ENCODE measurements at places on chromosomes 1 and 21.

- DNase-seq: no peak
Measured at GRCh38 chr1:230215529-230215928, 148.5 kb downstream of the GALNT2 start.

- DNase-seq: no peak
Measured at GRCh38 chr1:46492871-46493270, 3.2 kb downstream of the DMBX1 start.

DNA sequence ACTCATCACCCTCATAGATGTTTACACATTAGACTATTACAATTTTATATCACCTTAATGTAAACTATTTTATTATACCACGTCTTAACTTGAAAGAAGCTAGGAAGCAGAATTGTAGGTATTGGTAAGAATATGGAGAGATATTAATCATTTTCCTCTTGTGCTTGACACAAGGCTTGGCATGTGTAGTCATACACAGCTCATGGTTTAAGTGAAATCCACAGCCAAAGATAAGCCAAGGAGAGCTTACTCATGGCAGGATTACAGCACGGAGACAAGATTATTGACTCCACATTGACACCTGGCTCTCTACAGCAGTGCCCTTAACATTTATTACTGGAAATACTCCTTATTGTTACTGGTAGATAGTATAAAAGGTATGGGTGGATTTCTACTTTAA, 68.4 kb upstream of the ADGRL4 start:
- no peak for DNase-seq

- DNase-seq: no peak
Measured at GRCh38 chr1:12472798-12473551, 145.0 kb downstream of the DHRS3 start.

- no peak for DNase-seq
Measured at GRCh38 chr1:233897325-233898162, 6.9 kb upstream of the SLC35F3 start.

- DNase-seq: peak; percentile 50
Measured at GRCh38 chr1:40155135-40155534, 6.1 kb upstream of the RLF start.

- no peak for DNase-seq
Measured at GRCh38 chr21:26835714-26836265, 9.4 kb downstream of the ADAMTS1 start.

DNA sequence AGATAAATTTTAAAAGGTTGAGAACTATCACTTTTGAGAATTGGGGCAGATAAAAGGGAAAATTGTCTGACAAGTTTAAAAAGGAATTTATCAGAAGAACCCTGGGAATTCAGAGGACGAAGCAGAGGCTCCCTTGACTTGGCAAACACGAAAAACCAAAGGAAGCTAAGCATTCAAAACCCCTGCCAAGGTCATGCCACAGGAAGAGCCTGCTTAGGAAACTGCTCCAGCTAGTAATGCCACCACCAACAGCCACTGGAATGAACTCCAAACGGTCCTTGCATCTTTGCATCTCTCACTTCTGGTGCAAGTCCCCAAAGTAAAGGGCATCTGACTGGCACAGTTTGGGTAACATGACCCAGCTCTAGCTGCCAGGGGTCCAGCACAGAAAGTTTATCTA, 7.2 kb downstream of the GPBP1L1 start:
- DNase-seq: no peak

GRCh38 chr1:204112876-204113730, 38.7 kb downstream of the ETNK2 start:
- DNase-seq: no peak

GRCh38 chr1:9892563-9893528, 17.2 kb downstream of the CTNNBIP1 start:
- DNase-seq: peak; percentile 90

GRCh38 chr1:203305809-203306088, 430 bp downstream of the BTG2 start:
- DNase-seq: no peak

- DNase-seq: no peak
Measured at GRCh38 chr1:182101415-182102042, 40.0 kb upstream of the ZNF648 start.

GRCh38 chr21:44377201-44377921, 23.9 kb downstream of the TRPM2 start:
- no peak for DNase-seq

GRCh38 chr1:32962248-32962896, 2.2 kb downstream of the RNF19B start:
- DNase-seq: peak; percentile 60

DNA sequence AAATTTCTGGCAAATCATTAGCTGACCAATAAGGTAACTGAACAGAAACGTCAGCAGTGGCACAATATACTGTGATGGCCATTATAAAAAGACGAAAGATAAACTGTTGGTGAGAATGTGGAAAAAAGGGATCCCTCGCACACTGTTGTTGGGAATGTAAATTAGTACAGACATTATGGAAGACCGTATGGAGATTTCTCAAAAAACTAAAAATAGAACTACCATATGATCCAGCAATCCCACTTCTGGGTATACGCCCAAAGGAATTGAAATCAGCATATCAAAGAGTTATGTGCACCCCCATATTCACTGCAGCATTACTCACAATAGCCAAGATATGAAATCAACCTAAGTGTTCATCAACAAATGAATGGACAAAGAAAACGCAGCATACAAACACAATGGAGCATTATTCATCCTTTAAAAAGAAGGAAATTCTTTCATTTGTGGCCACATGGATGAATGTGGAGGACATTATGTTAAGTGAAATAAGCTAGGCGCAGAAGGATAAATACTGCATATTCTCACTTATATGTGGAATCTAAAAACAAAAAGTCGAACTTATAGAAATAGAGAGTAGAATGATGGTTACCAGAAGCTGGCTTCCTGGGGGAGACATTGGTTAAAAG, 257.7 kb downstream of the RHOU start:
- DNase-seq: no peak

DNA sequence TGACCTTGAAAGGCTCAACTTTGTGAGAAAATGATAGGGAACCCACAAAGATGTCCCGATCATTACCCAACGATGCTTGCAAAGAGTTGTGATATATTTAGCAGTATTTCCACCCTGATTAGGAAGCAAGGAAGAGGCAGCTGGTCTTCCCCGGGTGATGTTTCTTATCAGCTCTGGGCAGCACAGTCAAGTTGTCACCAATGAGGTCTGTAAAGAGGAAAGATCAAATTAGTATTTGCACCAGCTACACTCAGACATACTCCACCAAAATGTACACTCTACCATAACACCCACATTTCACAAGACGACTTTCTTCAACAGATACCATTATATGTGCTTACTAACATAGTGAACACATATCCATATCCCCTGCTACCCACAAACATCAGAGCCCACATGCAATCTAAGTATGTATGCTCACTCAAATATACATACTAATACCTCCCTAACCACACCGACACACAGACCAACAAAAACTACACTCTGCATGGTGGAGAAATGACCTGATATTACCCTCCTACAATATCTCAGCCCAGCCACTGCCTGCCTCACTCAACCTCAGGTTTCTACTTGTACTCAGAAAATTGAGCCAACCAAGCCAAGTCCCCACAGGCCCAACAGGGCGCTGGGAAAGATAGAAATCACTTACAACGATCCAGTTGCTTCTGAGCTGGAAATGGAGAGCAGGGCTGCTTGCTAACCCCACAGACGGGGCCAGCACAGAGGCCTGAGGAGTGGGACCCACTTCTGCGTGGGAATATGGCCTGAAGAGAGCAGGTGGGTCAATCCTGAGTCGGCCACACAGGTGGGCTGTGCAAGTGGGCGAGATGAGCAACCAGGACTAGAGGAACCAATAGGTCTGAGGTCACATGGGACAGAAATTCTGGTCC, 4.6 kb upstream of the BTG2 start:
- DNase-seq: peak; percentile 33

DNA sequence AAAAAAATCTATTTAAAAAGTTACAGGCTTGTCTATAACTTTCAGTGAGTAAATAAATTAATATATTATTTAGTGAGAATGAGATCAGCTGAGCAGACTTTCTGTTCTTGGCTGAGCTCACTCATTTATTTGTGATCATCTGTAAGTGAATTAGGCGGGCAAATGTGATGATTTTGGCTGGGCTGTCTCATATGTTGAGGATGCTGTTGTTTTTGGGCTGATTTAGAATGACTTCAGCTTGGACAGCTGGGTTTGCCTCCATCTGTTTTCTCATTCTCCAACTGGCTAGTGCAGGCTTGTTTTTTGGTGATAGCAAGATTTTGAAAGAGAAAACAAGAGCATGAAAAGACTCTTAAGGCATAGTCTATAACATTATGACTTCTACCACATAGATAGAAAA, 475.8 kb upstream of the OLFM3 start:
- DNase-seq: no peak

DNA sequence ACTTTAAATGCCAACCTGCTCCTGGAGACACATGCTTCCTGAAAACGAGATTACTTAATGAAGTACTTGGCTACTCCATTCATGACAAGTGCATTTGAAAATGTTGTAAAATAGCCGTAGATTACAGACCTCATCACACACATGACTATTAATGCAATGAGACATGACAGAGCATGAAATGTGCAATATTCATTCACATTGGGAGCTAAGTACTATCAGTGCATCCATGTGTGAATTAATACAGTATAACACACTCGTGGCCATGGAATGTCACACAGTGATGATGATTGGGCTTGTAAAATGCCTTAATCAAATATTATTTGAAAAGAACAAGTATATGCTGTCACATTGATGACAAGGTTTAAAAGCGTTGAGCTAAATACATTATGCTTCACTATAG, 407.0 kb downstream of the AMY1C start:
- no peak for DNase-seq

DNA sequence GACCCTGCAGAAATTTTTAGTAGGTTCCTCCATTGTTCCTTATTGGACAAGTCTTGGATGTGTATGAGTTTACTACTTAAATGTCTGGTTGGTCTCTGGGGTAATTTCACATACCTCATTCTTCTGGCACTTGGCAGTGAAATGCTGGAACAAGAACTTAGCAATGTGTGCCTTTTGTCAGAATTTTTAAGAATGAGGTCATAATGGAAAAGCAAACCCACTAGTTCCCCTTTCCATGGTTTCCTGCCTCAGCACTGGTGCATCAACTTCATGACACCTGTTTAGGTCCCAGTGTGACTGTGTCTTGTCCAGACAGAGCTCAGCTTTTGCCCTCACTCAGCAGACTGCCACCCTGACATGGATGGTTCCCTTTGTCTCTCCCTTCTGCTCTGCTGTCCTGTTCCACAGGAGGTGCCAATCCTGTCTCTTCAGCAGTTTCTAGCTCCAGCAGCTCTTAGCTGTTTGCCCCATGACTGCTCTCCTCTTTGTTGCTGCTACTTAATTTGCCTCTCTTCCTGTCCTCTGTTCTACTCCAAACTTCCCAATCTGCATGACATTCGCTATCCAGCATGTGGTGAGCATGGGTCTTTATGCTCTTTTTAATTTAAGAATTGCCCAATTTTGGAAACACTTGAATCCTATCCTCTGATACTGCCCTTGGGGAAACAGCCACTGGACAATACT, 135.6 kb downstream of the CYYR1 start:
- peak; percentile 85 for DNase-seq

DNA sequence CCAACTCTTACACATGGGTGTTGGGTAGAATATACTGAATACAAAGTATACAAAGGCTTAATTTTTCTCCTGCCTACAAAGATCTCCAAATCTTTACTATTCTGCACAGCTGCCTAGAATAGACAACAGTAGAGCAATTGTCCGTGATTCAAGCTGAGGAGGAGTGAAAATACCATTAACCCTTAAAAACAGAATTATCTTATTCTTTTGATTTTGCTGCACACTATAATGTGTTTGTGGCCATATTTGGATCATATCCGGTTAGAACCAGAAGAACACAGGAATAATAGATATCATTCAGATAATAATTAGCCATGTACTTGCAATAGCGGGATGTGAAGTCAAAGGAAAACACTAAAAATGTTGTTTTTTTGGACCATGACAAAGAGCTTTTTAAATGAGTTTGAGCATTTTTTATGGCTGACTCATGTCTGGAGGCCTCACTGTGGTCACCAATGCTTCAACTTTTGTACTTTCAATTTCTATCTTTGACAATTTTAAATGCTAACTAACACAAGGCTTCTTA, 197.6 kb upstream of the FOXD3 start:
- DNase-seq: peak; percentile 76

GRCh38 chr21:45329261-45330074, 41.8 kb upstream of the POFUT2 start:
- DNase-seq: no peak

DNA sequence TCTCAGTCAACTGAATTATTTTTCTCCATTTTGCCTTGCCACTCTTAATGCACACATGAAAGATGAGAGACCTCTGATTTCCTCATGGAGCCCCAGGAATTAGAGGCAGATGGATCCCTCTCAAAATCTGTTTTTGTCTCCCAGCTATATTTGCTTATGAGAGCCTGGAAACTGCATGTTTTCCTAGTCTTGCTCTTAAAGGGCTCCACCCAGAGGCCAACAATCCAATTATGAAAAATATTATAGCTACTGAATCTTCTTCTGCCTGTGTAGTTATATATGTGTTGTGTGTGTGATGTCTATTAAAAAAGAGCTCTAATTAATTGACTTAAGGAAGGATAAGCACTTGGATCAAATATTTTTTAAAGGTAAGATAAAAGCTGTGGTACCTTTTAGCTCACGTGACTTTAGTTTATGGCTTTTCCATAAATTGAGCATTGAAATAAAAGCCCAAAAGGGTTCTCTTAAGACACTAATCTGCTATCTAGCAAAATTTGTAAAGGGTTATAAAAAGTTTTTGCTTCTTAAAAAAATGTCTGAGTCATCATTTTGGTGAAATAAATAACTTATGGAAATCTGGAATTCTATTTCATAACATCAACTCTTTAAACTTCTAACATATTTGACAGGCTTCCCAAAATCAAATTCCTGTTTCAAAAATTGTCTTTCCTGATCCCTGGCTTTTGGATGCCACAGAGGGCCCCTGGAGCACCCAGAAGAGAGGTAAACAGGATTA, 31.2 kb upstream of the TSPEAR start:
- DNase-seq: peak; percentile 16

DNA sequence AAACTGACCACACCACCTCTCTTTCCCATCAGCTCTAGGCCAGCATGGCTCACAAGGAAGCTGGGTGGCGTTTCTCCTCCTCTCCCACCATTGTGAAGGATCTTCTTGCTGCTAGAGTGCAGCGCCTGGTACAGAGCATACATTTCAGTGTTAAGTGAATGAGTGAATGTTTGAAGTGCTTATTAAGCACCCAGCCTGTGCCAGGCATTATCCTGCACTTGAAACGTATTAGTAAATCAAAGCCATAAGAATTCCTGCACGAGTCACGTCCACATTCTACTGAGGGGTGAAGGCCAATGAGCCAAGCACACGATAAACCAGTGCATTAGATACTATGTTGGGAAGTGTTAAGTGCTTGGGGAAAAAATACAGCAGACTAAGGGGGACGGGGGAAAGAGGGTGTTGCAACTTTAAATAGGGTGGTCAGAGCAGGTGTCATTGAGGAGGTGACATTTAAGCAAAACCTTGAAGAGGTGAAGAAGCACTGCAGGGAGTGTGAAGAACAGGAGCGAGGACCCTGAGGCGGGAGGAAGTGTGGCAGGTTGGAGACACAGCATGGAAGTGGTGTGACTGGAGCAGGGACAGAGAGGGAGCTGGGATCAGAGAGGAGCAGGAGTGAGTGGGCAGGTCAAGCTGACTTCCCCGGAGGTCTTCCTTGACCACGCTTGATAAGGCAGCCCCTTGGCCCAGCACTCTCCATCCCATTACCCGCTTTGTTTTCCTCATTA, 48.5 kb upstream of the LRRN2 start:
- no peak for DNase-seq

Measured in MV-4-11 (cell line).